ENCODE measurements at places on chromosomes 2 and 18. TPM values are rescaled to one million over a fixed set of nuclear protein-coding genes. Genes with fewer than 3 reads are reported as not detected.

Gene WNT6
- total RNA-seq: 0.82 TPM

Gene NPHP1
- total RNA-seq: 8.3 TPM

Gene CDK15
- 1.3 TPM for total RNA-seq

Gene CXCR1
- 1.4 TPM for total RNA-seq

Gene BMP10
- total RNA-seq: not detected

Gene TMEM247
- total RNA-seq: not detected

Gene SEC11C
- total RNA-seq: 16.9 TPM

Measured in metanephros (tissue), 2 donors.